ENCODE measurements at places on chromosomes 1 and 21.
A peak's percentile ranks its signal among the peaks of the same experiment; 100 is the strongest.

DNA sequence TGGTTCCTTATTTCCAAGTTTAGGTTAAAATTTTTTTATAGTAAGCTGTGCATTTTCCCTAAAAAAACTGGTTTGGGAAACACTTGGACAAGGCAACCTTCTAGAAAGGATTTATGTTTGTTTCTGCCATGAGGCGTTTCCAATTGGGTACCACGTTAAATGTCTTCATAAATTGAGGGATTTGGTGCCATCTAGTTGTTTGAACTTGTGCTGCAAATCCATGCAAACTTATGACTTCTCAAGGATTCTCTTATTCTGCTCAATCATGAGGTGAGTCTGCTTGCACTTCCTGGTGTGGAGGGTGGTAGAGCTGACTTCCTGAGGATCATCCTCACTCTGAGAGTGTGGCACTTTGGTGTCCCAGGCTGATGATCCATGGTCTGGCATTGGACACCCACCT is 123.3 kb downstream of the PCNX2 start:
- peak; percentile 12 for DNase-seq

GRCh38 chr1:7207875-7208646 is 422.8 kb downstream of the CAMTA1 start:
- peak; percentile 61 for DNase-seq

DNA sequence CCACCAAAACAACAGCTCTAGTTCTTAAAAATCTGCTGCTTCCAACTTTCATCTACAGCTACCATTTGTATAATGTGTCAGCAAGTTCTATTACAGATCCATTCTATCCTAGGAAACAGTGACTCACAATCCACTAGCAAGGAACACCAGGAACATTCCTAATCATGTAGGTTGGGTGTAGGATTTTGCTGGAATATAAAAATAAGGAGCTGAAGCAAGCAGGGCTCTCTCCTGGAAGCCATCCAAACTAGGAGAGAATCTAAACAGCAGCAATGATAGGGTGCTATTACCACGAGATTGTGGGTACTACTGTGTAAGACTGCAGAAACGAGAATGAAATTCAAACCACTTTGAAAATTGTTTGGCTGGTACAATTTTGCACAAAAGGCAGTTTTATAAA is 135.0 kb downstream of the PTPN14 start:
- peak; percentile 30 for DNase-seq

DNA sequence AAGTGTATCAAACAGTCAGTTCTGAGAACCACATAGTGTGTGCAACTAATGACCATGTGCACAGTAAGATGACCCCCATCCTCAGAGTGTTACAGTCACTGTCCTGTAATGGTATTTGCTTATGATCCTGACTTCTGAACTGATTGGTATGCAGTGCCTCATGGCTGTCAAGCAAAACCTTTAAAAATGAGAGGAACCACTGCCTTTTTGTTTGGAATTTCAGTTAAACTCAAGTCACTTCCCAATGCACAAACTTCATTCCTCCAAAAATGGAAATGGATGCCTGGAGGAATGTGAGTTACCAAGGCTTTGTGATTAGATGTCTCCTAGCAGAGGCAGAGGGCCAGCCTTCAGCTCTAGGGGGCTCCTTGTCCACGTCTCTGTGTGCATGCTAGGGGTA is 10.5 kb downstream of the C1orf198 start:
- DNase-seq = no peak

DNA sequence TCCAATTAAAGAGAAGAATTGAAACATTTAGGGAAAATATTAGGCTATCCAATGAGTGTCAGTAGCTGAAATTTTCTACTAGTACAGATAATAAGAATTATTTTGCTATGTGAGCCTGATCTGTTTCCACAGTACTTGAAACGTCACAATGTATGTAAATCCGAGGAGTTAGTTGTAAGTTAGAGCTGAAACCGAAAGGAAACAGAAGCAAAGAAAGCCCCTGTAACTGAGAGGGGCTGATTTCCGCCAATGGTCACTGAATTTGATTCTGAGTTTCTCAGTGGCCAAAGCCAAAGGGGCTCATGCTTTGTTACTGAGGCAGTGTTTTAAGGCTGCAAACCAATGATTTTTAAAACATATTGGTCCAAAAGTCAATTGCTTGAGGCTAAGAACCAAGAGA is 168.3 kb upstream of the DUSP10 start:
- DNase-seq = no peak

DNA sequence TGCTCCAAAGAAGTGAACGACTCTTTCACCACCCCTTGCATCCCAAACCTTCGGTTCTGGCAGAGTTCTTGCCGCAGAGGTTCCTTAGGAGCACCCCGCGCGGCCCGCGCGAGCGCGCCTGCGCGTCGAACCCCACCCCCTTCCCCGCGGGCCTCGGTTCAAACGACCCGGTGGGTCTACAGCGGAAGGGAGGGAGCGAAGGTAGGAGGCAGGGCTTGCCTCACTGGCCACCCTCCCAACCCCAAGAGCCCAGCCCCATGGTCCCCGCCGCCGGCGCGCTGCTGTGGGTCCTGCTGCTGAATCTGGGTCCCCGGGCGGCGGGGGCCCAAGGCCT is at the start of gene C1orf56:
Gene C1orf56, plus strand, starts transcription at position 161 of the 334 bp plus-strand sequence. Its CDS starts 97 bp downstream, at position 258.
- peak; percentile 96 for DNase-seq

- peak; percentile 68 for DNase-seq
Observed at GRCh38 chr1:1318131-1318652, 6.3 kb downstream of the INTS11 start.

DNA sequence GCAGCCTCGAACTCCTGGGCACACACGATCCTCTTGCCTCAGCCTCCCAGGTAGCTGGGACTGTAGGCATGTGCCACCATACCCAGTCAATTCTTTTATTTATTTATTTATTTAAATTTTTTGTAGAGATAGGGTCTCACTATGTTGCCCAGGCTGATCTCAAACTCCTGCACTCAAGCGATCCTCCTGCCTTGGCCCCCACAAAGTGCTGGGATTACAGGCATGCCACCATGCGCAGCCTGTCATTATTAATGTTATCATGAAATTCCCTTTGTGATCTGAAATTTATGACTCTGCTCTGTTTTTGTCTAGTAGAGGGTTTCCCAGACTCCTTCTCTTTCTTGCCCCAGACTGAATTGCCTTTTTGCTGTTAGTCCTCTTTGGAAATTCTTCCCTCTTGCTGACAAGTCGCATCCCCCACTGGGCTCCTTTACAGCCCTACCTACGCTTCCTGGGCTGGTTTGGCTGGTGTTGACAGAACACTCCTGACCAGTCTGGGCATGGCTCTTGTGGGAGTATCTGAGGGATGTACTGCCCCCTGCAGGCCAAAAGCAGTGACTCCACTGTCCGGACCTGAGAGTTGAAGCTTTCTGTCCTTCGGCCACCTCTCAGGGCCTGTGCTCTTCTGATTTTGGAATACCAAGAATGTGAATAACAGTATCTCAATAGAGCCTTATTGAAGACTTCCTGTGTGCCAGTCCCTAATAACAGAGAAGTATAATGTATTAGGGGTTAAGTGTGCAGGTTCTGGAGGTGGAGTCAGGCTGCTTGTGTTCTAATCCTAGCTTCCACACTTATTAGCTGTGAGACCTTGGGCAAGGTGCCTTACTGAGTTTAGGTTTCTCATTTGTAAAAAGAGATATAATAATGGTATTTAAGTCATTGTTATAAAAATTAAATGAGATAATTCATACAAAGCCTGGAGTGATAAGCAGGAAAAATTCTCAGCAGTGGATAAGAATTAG is 28.2 kb downstream of the TCEANC2 start:
- DNase-seq = peak; percentile 75

- DNase-seq = peak; percentile 67
Observed at GRCh38 chr1:201505503-201505890, 1.4 kb downstream of the CSRP1 start.

DNA sequence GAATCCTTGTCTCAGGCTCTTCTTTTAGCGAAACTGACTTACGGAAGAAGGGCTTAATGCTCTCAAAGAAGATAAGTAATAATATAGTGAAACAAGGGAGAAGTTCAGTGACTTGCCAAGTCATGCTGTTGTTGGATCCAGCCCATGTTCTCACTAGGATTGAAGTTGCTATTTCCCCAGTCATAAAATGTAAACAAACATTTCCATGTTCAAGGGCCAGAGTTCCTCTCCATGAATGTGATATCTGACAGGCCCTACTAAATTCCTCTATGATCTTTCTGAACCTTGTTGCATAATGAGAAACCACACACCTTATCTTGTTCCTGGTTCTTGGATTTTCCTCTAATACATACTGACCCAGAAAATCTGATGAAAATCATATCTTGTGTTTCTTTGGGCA is 876.5 kb upstream of the B3GALT2 start:
- DNase-seq = no peak

GRCh38 chr21:36914244-36915013 is 52.0 kb downstream of the HLCS start:
- no peak for DNase-seq

- no peak for DNase-seq
Observed at GRCh38 chr1:110328274-110328673, 10.9 kb upstream of the RBM15 start.

DNA sequence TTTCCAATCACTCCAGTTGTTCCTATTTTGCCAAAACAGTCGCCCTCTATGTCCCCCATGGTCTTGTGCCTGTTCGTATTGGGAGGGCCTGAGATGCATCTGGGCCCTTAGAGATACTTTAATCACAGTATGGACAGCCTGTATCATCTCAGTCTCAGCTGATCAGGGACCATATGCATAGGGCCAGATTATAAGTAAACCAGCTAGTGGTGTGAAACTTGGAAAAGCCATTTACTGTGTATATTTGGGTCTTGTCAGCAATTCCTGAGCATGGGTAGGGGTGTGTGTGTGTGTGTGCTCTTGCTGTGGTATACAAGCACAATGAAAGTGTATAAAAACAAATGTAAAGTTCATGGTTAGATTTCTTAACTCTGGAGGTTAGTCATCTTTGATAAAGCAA is 22.8 kb downstream of the SH3BGR start:
- DNase-seq = no peak

GRCh38 chr21:27681841-27682240 is 715.0 kb upstream of the ADAMTS5 start:
- DNase-seq = peak; percentile 22

GRCh38 chr1:179124873-179125272 is 43.0 kb downstream of the TOR3A start:
- peak; percentile 36 for DNase-seq

GRCh38 chr21:41678924-41679318 is 87.9 kb downstream of the RIPK4 start:
- DNase-seq = peak; percentile 95

GRCh38 chr1:217617126-217617525 is 13.8 kb downstream of the GPATCH2 start:
- no peak for DNase-seq

GRCh38 chr1:105636052-105636451 is 1420.4 kb upstream of the PRMT6 start:
- no peak for DNase-seq

All from GM03348 (cell line).